GM12878 (cell line): ENCODE measurements at places on chromosomes 3 and 15. TPM values are rescaled to one million over a fixed set of nuclear protein-coding genes. Genes with fewer than 3 reads are reported as not detected.

Gene ATG3
- 97.0 and 99.9 TPM in 2 replicates for polyA plus RNA-seq

Gene BCHE
- polyA plus RNA-seq = 29.3 and 32.9 TPM in 2 replicates

Gene MAPKAPK3
- polyA plus RNA-seq = 28.1 and 38.0 TPM in 2 replicates

Gene MGLL
- polyA plus RNA-seq = 177 and 190 TPM in 2 replicates

Gene PLD1
- 3.8 and 5.8 TPM in 2 replicates for polyA plus RNA-seq

Gene SLC6A1
- polyA plus RNA-seq = not detected in 2 replicates

Gene HGD
- polyA plus RNA-seq = not detected in 2 replicates

Gene DNAH12
- 0.07 TPM in 1 of 2 replicates, not detected in the other for polyA plus RNA-seq

Gene RTP3
- not detected in 2 replicates for polyA plus RNA-seq

Gene SLC22A13
- polyA plus RNA-seq = not detected in 2 replicates

Gene CYP1A1
- 0.71 TPM in 1 of 2 replicates, not detected in the other for polyA plus RNA-seq

Gene REC114
- polyA plus RNA-seq = not detected in 2 replicates

Gene SLC38A3
- not detected in 2 replicates for polyA plus RNA-seq

Gene THBS1
- 0.39 and 0.64 TPM in 2 replicates for polyA plus RNA-seq

Gene LMCD1
- 1.4 and 1.7 TPM in 2 replicates for polyA plus RNA-seq

Gene ARGFX
- not detected in 2 replicates for polyA plus RNA-seq

Gene CHRM5
- not detected in 2 replicates for polyA plus RNA-seq

Gene NBEAL2
- polyA plus RNA-seq = 18.2 and 22.5 TPM in 2 replicates

Gene DHX36
- 17.7 and 21.1 TPM in 2 replicates for polyA plus RNA-seq

Gene SPTBN5
- polyA plus RNA-seq = 0.01 TPM in 1 of 2 replicates, not detected in the other

Gene ATP8B4
- 0.94 TPM in 2 replicates for polyA plus RNA-seq

Gene OXTR
- 2.3 and 2.6 TPM in 2 replicates for polyA plus RNA-seq

Gene TM4SF1
- not detected in 2 replicates for polyA plus RNA-seq

Gene PAK6
- polyA plus RNA-seq = 0.27 and 0.76 TPM in 2 replicates

Gene GRIP2
- polyA plus RNA-seq = 0.03 TPM in 1 of 2 replicates, not detected in the other

Gene DPPA2
- polyA plus RNA-seq = not detected in 2 replicates

Gene CSK
- 49.1 and 53.4 TPM in 2 replicates for polyA plus RNA-seq

Gene C3orf20
- polyA plus RNA-seq = 0.24 and 0.40 TPM in 2 replicates

Gene BAHD1
- polyA plus RNA-seq = 1.9 and 2.1 TPM in 2 replicates
